ENCODE measurements at places on chromosomes 7 and 10.
A peak's percentile ranks its signal among the peaks of the same experiment; 100 is the strongest.

- DNase-seq = no peak
Observed at GRCh38 chr10:43903451-43903850, 254.8 kb upstream of the ZNF32 start.

DNA sequence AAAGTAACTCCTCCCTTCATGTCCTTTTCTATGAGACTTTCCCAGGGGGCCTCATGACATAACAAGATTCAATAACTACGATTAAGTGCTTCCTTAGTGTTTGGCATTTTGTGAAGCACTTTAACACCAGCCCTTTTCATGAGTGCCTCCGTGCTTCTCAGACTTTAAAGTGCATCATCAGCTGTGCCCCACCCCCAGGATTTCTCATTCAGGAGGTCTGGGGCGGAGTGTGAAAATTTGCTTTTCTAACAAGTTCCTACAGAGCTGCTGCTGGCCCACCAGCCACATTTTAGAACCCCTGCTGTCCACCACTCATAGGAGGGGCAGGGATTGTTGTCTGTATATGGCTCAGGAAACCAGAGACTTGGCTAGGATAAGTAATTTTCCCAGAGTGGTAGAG is 445.3 kb downstream of the LRMDA start:
- no peak for DNase-seq

DNA sequence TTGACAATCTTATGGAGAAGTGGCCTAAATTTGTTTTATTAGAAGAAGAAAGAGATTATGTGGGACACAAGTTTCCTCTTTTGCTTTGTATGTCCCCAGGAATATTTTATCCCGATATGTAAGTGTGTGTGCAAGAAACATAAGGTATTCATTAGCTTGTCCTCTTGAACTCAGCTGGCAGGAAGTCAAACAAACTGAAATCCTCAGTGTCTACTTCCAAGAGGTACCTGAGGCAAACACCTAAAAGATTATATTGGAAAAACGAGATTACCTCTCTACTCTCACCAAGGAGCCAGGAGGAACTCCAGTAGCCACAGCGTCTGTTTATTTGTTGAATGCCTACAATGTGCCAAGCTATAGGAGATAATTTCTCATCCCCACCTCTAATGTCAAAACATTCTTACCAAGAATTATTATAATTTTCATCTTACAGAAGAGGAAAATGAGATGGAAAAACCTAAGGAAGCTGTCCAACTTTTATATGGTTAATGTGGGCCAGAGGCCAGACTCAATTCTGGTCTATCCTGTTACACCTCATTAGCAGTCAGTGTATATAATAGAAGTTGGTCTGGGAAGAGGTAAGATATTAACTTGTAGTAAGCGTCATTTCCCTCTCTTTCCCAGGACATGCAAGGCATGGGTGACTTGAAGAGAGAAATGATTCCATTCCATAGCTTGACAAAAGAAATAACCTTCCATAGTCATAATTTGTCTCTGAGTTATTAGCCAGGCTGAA is 692.7 kb downstream of the MAGI2 start:
- DNase-seq = no peak

DNA sequence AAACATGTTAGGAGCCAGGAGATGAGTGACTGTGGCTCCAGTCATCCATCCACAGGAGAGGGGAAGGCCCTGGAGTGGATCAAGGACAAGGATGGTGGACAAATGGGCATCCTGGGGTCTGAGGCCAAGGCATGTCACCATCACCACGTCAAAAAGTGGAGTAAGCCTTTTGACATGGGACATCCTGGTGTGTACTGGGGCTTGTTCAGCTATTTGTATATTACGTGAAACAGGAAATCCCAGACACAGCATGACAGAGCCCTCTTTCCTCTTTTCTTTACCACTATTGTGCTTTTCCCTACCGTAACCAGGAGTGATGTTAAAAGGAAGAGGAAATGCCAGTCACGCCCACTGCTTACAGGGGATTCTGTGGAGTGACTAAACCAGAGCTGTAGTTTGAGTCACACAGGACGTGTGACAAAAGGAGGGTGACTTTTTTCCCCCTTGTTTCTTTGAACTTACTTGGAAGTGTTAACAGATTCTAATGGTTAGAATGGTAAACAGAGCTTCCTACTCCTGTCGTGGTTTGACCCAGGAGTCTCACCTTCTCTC is 15.4 kb downstream of the ACSL5 start:
- peak; percentile 36 for DNase-seq

- DNase-seq = no peak
Observed at GRCh38 chr10:7417103-7417623, 6.3 kb upstream of the SFMBT2 start.

GRCh38 chr10:2791774-2792443 is 275.4 kb upstream of the PFKP start:
- DNase-seq = no peak

DNA sequence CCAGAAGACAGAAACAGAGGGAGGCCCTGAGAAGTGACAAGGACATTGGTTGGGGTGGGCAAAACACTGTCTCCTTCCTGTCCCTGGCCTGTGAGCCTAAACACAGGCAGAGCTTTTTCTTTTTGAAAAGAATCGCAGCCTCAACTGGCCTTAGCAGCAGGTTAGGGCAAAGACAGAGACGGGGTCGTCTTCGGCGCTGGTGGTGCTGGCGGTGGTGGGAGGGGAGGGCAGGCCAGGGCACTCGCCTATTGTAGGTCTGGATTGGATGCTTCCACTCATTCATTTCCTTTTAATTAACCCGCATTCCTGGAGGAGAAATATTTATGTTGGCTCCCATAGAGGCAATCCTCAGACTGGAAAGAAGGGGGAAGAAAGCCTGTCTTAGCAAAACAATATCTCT is 22.6 kb downstream of the WNT8B start:
- DNase-seq = no peak

GRCh38 chr10:133141958-133142340 is 18.1 kb upstream of the KNDC1 start:
- DNase-seq = no peak

DNA sequence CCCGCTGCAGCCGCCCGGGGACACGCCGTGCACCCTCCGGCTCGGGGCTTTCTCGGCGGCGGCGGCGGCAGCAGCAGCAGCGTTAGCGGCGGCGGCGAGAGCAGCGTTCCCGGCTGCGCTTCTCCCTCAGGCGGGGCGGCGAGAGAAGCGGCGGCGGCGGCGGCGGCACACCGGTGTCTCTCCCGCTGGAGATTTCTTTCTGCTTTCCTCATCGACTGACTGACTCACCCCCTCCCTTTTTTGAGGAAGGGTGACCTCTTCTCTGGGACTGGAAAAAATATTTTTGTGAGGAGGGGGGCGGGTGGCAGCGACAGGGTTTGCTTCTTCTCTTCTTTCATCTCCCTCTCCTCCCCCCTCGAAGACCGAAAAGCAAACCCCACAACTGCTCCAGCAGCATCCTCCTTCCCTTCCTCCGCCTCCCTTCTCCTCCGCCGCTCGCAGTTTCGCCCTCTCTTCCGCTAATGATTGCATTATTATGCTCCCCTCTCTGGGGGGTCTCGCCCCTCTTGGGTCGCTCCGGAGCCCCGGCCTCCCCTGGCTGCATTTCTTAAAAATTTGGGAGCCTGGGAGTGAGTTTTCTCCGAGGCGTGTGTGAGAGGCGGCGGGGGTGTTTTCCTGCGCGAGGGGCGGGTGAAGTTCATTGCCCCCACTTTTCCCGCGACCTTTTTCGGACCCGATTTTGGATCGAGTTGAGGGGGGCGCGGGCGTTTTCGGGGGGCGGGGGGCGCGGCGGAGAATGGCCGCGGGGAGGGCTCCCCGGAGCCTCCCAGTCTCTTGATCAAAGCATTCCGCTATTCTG is 411 bp downstream of the AUTS2 start:
- DNase-seq = no peak

DNA sequence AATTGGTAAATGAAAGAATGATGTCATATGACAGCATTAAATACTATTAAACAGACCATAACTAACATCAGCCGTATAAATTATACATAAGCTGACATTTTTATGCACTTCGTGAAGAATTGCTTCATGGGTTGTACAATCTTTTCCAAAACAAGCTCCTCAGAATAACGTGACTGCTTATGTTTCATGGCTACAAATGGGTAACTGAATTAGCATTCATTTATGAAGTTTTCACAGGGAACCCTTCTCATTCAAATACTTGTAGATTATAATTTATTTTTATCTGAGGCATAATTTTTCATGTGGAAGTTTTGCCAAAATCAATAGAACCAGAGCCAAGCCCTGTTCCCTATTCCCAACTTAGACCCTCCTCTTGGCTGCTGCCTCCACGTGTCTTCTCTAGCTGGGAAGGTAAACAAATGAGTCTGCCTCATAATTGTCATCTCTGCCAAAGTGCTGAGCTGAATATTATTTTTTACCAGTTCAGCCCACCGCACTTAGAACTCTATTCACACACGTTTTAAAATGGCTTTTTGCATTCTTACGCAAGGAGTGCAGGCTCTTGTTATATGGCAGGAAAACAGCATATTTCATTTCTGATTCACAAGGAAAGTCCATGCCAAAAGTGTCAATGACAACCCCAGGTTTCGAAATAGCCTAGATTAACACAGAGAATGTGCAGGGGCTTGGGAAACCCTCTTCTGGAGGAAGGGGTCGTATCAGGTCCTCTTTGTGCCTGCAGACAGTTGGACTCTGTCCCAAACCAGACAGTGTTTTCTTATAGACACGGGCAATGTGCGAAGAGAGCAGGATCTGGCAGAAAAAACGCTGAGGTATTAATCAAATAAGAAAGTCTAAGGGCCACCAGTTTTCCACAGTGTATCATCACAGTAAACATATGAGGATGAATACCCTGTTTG is 370.7 kb upstream of the MGMT start:
- DNase-seq = no peak

DNA sequence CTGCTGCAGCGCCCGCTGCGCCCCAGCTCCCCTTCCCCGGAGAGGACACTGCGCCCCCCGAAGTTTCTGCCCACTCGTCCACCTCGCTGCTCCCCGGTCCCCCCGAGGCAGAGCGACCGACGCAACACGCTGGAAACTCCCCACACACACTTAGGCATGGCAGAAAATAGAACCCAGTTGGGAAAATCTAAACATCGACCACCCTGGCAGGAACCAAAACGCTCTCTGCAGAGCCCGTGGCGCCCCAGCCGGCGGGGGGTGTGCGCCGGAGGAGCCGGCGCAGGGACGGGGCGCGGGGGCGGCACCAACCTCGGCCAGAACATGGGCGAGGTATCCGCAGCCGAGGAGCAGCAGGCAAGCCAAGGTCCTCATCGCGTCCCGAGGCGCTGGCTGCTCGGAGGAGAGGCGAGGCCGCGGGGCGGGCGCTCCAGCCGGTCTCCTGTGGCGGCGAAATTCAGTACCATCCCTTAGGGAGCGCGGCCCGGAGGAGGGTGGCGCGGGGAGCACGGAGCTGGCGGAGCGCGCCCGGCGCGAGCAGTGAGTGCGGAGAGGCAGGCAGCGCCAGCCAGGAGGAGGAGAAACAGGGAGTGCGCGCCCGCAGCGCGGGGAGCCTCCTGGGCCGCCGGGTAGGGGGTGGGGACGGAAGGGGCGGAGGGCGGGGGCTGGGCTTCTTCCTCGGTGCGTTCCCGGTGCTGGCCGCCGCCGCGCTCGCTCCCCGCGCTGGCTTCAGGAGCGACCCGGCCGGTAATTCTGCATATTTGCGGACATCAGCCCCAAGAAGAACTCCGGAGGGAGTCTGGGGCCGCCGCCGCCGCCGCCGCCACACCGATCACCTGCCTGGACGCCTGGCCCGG is 789 bp downstream of the PDGFA start:
- peak; percentile 34 for DNase-seq

- DNase-seq = no peak
Observed at GRCh38 chr7:138025215-138026186, 23.6 kb upstream of the CREB3L2 start.

GRCh38 chr10:63651864-63652263 is 130.7 kb downstream of the REEP3 start:
- no peak for DNase-seq

DNA sequence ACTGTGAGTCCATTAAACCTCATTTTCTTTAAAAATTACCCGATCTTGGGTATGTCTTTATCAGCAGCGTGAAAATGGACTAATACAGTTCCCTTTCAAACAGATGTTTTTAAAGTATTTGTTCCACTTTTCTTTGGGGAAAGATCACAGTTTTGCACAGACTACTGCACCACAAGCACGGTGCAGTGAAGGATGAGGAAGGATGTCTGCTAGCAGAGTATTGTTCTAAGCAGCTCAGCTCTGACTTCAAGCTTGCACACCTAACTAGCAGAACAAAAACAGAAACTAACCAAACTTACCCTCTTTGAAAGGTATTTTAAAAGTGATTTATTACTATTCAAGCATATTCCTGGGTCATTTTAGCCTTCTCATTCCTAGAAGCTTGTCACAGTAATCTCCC is 20.0 kb downstream of the THNSL1 start:
- no peak for DNase-seq

- no peak for DNase-seq
Observed at GRCh38 chr10:132319853-132320653, 11.9 kb upstream of the LRRC27 start.

- no peak for DNase-seq
Observed at GRCh38 chr10:96073722-96074121, 30.3 kb downstream of the CCNJ start.

- no peak for DNase-seq
Observed at GRCh38 chr7:25927626-25927978, 224.4 kb upstream of the NFE2L3 start.

DNA sequence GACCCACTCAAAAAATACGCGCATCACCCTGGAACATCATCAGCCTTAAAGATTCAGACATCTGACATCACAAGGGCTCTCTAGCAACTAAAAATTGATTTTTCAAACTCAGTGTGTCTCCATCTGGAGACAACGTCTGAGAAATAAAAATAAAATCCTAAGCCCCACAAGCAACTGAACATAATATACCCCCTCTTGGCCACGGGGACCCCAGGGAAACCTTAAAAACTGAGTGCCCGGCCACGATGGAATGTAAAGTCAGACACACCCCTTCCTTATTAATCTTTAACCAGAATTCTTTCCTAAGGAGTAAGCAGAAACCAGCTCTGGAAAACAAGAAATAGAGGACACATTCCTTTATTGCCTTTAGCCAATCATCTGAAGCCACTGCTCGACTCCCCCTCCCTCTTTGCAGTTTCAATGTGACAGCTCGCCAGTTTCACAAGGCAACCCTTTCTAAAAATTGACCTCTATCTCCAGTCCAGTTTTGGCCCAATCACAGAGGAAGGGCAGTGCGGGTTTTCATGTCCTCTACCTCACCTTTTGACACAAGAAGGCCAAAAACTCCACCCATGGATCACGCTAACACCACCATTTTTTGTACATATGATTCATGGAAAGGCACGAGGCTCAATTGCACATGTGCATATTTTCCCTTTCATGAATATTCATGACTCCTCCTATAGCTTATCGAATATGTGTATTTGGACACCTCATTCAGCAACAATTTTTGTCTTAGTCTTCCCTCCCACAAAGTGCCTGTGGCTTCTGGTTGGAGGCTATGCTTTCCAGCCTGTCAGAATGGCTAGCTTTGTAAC is 24.2 kb downstream of the IFIT3 start:
- no peak for DNase-seq

- no peak for DNase-seq
Observed at GRCh38 chr7:23333671-23334246, 34.6 kb downstream of the MALSU1 start.

GRCh38 chr10:118925404-118926071 is 104.0 kb upstream of the NANOS1 start:
- no peak for DNase-seq

- no peak for DNase-seq
Observed at GRCh38 chr10:92688573-92688926, 1.2 kb upstream of the HHEX start.

Data from memory B cell (primary cell).